NCI-H446 (cell line): ENCODE measurements at places on chromosomes 5 and 9.
A peak's percentile ranks its signal among the peaks of the same experiment; 100 is the strongest.

DNA sequence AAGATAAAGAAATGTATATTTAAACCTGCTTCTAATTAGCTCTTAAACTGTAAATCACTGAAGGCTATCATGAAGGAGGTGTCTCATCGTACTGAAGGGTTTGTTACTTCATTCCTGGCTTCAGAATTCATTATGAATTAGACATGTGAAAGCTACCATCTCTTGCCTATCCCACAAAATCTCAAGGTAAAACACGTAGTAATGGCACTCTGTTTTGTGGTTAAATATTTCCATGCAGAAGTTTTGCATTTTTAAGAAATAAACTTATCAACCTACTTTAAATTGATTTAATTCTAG lies 490.7 kb upstream of the NUDT12 start:
- DNase-seq = no peak

GRCh38 chr5:130624805-130625204 lies 540.3 kb downstream of the HINT1 start:
- no peak for DNase-seq

DNA sequence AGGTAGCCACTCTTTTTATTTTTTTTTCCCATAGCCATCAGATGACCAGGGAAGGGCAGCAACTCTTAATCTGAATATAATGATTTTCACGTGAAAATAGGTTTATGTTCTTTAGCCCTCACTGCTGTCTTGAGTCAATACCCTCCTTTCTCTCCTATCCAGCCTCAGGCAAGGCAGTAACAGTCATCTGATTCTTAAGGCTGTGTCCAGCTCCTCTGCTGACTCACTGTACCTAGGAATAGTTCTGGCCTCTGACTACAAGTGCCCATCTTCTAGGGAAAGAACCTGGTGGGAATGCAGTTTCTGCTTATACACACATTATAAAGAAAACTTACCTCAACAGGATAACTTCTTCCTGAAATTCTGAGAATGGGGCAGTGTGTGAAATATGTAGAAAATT lies 30.7 kb downstream of the DHX29 start:
- DNase-seq = no peak

- DNase-seq = no peak
Measured at GRCh38 chr5:530001-530955, 6.0 kb upstream of the SLC9A3 start.

DNA sequence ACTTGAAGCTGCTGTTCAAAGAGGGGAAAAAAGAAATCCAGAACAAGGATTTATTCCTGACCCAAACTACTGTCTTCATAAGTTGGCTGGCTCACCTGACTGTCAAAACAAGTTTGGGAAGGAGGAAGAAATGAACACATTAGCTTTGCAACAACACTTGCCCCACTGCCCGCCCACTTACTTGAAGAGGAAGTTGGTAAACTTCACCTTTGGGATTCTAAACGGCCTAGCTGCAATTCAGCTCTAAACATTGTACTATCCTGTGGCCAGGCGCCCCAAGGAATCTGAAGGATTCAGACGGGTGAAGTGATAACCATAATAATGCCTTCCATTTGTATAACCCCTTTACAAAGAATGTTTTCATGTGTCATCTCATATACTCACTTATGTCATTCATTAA lies 199.4 kb downstream of the ARRDC3 start:
- no peak for DNase-seq

DNA sequence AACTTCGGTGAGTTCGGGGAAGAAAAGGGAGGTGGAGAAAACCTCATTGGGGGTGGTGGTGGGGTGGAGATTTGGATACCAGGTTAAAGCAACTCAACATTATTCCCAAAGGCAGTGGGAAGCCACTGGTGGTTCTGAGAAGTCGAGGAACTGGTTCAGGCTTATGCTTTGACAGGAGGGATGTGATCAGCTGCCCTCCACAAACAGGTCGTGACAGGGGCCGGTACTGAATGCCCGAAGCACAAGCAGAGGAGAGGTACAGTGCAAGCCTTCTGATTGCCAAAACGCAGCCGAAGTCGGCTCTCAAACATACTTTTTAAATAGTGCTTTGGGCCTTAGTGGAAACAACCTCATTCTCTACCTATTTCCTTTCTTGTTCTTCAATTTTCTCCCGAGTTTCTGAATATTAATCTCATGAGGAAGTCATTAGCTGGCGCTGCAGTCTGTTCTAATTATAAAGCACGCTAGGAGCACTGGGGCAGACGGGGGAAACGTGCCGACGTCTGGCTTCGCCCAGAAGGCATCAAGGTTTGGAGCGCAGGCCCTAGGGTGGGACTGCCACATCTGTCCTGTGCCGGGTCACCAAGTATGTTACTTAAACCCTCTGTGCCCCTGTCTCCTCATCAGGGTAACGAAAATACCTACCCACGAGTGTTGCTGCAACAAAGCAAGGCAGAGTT lies 27.3 kb downstream of the SHB start:
- DNase-seq = no peak

DNA sequence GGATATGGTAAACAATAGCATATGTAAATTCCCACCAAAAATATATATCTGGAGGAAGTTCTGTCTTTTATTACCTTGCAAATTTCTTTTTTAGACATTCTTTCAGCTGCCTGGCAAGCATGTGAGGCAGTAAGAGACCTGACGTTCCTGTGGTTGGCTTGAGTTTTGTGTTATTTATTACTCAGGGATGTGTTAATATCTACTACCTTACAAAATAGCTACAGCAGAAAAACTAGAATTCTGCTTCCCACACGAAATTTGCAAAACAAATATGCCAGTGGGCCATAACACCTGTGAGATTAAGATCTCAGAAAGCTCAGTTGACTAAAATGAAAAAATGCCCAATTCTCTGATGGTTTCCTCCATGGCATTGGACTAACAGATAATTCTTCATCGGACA lies 274.2 kb downstream of the TMEM167A start:
- DNase-seq = no peak

GRCh38 chr5:80860924-80861613 lies 99.1 kb upstream of the RASGRF2 start:
- DNase-seq = no peak

DNA sequence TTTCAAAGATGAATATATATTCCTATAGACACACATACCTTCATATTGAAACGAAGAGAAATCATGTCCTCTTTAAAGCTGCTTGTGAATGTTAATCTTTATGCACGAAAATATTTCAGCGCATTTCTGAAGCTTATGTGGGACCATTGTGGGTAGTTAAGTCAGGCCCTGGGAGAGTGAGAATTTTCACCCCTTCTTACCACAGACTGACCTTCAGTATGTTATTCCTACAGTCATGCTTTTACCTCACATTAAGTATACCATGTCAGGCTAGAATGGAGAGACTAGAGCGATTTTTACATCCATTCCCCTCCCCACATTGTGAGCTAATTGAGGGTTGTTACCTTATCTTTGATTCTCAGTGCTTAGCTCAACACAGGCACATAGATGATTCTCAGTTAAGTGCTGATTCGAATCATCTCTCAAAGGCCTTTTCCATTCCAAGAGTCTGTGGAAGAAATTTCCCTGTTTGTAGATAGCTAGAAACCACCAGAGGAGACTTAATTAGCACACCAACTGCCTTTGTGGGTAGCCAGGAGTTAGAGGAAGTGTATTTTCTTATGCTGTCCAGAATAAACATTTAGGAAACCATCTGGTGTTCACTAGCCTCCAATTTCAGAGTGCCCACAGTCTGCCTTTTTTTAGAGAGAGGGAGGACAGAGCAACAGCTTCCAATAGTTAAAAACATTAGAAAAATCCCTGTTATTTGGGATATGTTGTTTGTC lies 110.5 kb downstream of the MEGF10 start:
- peak; percentile 62 for DNase-seq

- DNase-seq = no peak
Measured at GRCh38 chr9:92048924-92049625, 66.1 kb downstream of the SPTLC1 start.

- no peak for DNase-seq
Measured at GRCh38 chr9:123669346-123669745, 260.6 kb downstream of the DENND1A start.

GRCh38 chr5:125186911-125187375 lies 440.5 kb upstream of the ZNF608 start:
- DNase-seq = no peak

GRCh38 chr9:8447601-8448000 lies 648.0 kb upstream of the DMAC1 start:
- no peak for DNase-seq

- no peak for DNase-seq
Measured at GRCh38 chr5:153670101-153670500, 179.6 kb downstream of the GRIA1 start.

DNA sequence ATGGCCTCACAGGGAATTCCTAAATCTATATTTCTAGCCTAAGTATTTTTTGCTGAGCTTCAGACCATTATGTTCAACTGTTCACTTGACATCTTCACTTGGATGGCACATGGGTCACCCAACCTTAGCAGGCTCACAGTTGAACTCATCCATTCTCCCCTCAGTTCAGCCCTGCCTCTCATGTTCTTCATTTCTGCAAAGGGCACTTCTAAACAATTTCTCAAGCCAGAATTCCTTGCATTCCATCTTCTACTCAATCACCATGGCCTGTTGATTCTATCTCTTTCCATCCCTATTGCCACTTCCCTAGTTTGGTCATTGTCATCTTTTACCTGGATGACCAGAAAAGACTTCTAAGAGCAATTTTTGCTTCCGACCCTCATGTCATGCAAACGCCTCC lies 7.3 kb upstream of the RGS3 start:
- DNase-seq = no peak

GRCh38 chr9:136023410-136024225 lies 62.4 kb upstream of the UBAC1 start:
- no peak for DNase-seq

- DNase-seq = no peak
Measured at GRCh38 chr9:37011530-37011929, 22.5 kb downstream of the PAX5 start.

GRCh38 chr9:27280860-27281259 lies 16.1 kb downstream of the EQTN start:
- DNase-seq = no peak

- DNase-seq = no peak
Measured at GRCh38 chr9:68509689-68510088, 31.0 kb downstream of the TMEM252 start.

DNA sequence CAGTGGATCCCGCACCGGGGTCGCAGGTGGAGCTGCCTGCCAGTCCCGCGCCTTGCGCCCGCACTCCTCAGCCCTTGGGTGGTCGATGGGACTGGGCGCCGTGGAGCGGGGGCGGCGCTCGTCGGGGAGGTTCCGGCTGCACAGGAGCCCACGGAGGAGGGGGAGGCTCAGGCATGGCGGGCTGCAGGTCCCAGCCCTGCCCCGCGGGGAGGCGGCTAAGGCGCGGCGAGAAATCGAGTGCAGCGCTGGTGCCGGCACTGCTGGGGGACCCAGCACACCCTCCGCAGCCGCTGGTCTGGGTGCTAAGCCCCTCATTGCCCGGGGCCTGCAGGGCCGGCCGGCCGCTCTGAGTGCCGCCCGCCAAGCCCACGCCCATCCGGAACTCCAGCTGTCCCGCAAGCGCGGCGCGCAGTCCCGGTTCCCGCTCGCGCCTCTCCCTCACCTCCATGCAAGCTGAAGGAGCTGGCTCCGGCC lies 120.6 kb upstream of the MEF2C start:
- no peak for DNase-seq

DNA sequence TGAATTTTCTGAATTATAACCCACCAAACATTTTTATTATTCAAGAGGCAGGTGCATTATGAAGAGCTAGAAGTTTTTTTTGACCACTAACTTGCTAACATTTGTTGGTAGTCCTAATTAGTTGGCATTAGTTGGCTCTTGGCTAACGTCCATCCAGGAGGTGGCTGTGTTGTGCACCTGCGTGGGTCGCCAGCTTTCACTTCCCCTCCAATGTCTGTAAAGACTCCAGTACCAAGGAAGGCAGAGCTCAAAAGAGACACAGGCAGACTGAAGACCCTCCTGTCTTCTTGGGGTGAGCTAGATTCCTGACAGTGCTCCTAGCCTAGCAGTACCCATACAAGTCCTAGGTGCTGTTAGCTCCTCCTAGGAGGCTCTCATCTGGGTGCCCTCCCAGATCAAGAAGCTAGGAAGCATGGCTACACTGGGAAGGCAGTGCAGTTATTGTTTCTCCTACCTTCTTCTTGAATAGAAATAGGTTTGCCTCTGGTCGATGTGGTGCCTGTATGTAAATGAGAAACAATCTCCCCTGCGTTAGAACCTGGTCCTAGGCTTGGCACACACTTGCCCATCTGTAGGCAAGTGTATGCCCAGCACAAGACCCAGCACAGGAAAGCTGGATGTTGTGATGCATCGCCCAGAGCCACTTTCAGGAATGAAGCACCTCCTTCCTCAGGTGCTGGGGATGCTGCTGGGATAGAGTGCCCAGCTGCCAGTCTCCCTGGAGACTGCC lies 190.9 kb downstream of the ICE1 start:
- no peak for DNase-seq
